ENCODE measurements at places on chromosomes 1 and 21.

GRCh38 chr1:179153217-179153616 is 71.3 kb downstream of the TOR3A start:
- DNase-seq = no peak

DNA sequence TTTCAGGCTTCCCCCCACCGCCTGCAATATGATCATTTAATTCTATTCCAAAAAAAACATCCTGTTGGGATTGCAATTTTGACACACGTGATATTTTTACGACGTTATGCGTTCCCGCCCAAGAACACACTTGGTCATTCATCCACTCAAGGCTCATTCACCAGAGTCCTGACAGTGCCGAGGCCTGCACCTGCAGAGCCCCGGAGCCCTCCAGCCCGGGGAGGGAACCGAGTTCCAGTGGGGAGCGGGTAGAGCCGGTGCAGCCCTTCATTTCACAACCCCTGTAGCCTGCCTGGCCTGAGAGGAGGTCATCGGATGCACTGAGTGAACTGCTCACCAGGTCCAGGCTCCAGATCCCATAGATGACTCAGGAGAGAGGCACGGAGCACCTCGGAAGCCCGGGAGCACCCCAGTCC is 156.0 kb upstream of the BACE2 start:
- no peak for DNase-seq

DNA sequence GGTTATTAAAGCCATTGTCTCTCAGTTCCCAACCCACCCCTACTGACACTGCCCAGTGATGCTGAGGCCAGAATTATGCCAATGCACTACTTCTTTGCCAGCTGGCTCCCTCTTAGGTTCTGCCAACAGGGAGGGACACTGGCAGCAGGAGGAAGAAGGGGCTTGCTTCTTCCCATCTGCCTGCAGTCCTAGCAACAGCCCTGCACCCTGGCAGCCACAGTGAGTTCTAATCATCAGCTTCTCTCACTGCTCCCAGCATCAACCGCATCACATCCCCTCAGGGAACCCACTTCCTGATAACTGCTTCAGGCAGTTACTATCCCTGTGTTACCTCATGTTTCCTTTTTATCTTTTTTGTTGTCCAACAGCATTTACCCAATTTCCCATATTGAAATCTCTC is 86.2 kb downstream of the UBR4 start:
- peak; percentile 2 for DNase-seq

GRCh38 chr1:27602462-27603308 is 1.3 kb downstream of the AHDC1 start:
- DNase-seq = no peak

DNA sequence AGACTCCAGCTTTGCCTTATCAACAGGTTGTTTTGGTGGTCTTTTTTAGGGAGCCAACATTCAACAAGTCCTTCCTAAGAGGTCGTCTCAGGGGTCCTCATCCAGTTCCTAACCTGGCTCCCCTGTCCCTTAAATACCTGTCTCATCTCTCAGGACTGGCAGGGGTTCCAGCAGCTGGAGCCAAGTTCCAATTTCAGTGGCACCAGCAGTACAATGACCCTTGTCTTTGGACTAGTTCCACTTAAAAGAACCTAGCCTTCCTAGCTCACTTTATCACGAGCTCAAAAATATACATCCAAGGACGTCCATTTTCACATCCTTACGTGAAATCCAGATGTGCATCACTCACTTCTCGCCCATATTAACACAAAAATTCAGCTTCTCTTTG is 18.7 kb upstream of the TRAF3IP3 start:
- no peak for DNase-seq

GRCh38 chr21:42221581-42222345 is 2.8 kb downstream of the ABCG1 start:
- no peak for DNase-seq

Measured in activated CD8-positive, alpha-beta memory T cell treated with anti-CD3 and anti-CD28 coated beads for 4 hours (primary cell).